ENCODE measurements at places on chromosomes 12 and 14.

- no peak for DNase-seq
Observed at GRCh38 chr14:23535943-23536342, 15.6 kb downstream of the ZFHX2 start.

GRCh38 chr14:61101803-61102548 is 120.9 kb downstream of the SLC38A6 start:
- no peak for DNase-seq

DNA sequence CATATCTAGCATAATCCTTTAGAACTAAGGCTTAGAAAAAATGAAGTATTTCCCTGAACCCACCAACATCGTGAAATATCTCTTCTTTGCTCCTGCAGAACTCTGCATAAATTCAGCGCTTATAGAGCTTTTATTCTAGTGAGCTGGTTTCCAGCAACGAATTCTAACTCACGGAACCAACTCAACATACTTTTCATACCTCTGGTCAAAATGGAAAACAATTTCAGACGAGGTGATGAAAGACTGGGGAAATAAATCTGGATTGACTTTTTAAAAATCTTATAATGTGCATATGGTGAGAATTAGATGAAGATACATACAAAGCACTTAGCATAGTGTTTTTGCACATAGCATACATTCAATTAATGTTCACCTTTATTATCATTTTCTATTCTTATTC is 62.6 kb upstream of the BBS10 start:
- no peak for DNase-seq

- no peak for DNase-seq
Observed at GRCh38 chr14:24094841-24095270, 745 bp downstream of the PCK2 start.

- no peak for DNase-seq
Observed at GRCh38 chr14:102015771-102016170, 51.4 kb downstream of the DYNC1H1 start.

GRCh38 chr12:29152223-29152868 is 3.3 kb downstream of the FAR2 start:
- no peak for DNase-seq

DNA sequence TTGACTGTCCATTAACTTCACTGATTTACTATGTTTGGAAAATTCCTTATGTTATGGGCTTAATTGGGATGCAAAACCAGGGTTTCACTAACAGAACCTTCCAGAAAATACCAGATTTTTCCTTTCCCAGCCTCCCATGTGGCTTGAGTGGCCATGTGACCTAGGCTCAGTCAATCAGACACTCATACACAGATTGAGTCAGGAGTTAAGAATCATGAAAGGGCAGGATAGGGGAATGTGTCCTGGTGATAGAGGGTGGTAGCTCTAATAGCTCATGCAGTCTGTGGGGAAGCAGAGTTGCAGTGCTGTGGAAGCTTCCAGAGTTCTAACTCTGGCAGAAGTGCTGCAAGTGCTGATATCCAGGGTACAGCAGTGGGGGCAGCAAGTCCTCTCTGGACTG is 134.1 kb upstream of the IFNG-AS1 start:
- no peak for DNase-seq

DNA sequence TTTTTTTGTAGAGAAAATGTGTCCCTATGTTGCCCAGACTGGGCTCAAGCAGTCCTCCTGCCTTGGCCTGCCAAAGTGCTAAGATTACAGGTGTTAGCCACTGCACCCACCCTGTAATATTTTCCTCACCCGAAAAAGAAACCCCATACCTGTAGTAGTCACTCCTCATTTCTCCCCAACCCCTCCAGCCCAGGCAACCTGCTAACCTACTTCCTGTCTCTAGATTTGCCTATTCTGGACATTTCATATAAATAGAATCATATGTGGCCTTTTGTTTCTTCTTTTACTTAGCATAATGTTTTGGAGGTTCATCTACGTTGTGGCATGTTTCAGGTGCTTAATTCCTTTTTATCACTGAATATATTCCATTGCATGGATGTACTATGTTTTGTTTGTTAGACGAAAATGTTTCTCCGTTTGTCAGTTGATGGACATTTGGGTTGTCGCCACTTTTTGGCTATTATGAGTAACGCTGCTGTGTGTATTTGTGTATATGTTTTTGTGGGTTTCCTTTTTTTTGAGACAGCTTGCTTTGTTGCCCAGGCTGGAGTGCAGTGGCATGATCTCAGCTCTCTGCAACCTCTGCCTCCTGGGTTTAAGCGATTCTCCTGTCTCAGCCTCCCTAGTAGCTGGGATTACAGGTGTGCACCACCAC is 6.2 kb downstream of the ANKRD13A start:
- DNase-seq: no peak

- no peak for DNase-seq
Observed at GRCh38 chr12:97404093-97404492, 58.5 kb upstream of the RMST start.

- no peak for DNase-seq
Observed at GRCh38 chr14:101135796-101136742, 232.5 kb upstream of the RTL1 start.

DNA sequence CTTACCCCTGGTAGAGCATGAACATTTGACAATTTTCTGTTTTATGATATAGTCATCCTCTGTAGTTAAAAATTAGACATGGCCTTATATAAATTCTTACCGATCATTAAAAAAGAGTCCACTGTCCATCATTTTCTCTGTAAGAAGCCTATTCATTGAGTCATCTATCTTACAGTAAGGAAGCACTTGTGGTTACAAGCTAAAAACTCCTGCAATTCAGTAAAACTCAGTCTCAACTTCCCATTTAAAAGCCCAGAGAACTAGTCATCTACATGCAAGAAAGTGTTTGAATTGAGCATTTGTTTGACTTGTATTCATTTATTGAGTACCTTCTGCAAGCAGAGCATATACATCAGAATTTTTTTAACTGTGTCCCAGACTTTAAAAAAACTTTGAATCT is 63.3 kb downstream of the GTF2A1 start:
- DNase-seq: no peak
